CD14-positive monocyte (primary cell): ENCODE measurements at places on chromosomes 1 and 21.

GRCh38 chr1:55703726-55704363 lies 488.7 kb upstream of the USP24 start:
- no peak for DNase-seq

GRCh38 chr1:164651351-164651951 lies 92.5 kb downstream of the PBX1 start:
- DNase-seq: no peak

DNA sequence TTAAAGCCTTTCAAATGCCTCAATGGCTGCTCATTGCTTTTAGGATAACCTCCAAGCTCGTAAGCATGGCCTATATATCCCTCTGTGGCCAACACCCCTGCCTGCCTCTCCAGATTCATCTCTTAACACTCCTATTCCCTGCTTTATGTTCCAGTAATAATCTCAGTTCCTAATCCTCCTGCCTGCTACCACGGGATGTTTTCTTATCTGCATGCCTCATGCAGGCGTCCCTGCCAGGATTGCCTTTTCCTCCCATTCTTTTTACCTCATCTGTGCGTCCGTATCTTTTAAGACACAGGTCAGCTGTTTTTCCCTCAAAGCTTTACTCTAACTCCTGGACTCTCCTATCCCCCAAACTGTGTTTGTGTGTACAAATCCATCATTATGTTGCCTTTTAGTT lies 36.1 kb downstream of the ZBTB40 start:
- no peak for DNase-seq

DNA sequence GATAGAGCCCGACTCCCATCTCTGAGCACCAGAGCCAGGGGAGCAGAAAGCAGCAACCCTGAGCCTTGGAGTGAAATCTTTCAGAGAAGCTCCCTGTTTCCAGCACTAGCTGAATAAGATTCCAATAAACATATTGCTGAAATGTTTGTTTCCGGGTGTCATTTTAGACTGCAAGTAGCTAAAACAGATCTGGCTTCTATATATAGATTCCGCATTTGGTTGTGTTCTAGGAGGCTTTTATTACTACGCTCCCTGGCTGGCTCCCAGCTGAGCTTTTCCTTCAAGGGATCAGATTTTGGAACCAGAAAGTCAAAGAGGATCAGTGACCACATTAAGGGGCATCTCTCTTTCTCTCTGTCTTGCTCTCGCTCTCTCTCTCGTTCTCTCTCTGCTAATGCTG lies 88.2 kb downstream of the PAPPA2 start:
- DNase-seq: no peak

DNA sequence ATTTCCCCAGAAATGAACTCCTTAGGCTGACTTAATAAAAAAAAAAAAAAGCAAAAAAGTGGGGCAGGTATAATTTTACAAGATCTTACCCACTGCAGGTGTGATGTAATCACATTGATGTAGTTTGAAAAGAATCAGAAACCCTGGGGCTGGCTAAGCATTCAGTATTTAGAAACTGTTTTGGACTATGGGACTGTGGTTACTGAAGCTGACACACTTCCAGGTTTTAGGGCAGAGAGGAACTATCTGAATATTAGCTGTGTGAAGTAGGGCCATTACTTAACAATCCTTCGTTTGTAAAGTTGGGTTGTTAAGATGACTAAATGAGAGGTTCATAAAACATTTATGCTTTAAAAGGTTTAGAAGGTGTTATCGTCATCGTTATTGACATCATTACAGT lies 165.3 kb downstream of the FASLG start:
- DNase-seq: peak; percentile 38

- no peak for DNase-seq
Measured at GRCh38 chr21:43754948-43755781, 20.9 kb downstream of the CSTB start.

DNA sequence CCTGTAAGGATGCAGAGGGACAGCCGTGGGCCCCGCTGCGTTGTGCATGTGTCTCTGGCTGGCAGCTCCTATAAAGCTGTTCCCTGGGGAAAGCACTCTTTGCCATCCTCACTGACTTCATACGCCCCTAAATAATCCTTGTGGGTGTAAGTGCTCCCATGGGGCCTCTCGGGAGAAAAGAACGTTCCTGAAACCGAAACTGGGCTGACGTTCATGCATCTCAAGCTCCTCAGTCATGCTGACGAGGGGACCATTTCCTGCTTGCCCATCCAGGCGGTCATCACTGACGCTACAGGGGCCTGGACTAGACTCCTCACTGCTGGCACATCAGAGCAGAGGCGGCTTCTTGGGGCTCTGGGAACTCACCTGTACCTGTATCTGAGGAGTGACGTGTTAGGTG lies 73.1 kb upstream of the USP24 start:
- DNase-seq: no peak
